ENCODE measurements at places on chromosomes 5 and 9. TPM values are rescaled to one million over a fixed set of nuclear protein-coding genes. Genes with fewer than 3 reads are reported as not detected.

OTULINL gene
- total RNA-seq: 26.6 TPM

HTR4 gene
- total RNA-seq: not detected

CCL21 gene
- total RNA-seq: not detected

C9orf78 gene
- 74.7 TPM for total RNA-seq

PCDHGA11 gene
- total RNA-seq: 0.32 TPM

LURAP1L gene
- not detected for total RNA-seq

MAPK9 gene
- total RNA-seq: 41.6 TPM

CDKN2B gene
- 9.2 TPM for total RNA-seq

SPATA9 gene
- total RNA-seq: not detected

FAM219A gene
- total RNA-seq: 19.0 TPM

C5orf58 gene
- not detected for total RNA-seq

LHX6 gene
- not detected for total RNA-seq

C1QTNF3 gene
- 3.9 TPM for total RNA-seq

AK3 gene
- 27.7 TPM for total RNA-seq

C8G gene
- 4.2 TPM for total RNA-seq

PHPT1 gene
- 161 TPM for total RNA-seq

GTF3C4 gene
- total RNA-seq: 16.1 TPM

PITX1 gene
- 0.51 TPM for total RNA-seq

TMC1 gene
- total RNA-seq: 0.27 TPM

DTWD2 gene
- 2.2 TPM for total RNA-seq

OR13F1 gene
- total RNA-seq: not detected

C5orf52 gene
- total RNA-seq: not detected

FAM78A gene
- 105 TPM for total RNA-seq

THG1L gene
- 13.2 TPM for total RNA-seq

EDIL3 gene
- total RNA-seq: not detected

RXFP3 gene
- total RNA-seq: not detected

SPAG8 gene
- total RNA-seq: 0.96 TPM

GRIN1 gene
- total RNA-seq: 0.15 TPM

RNF180 gene
- total RNA-seq: not detected

DEPDC1B gene
- total RNA-seq: 28.9 TPM

CD72 gene
- 7.6 TPM for total RNA-seq

PCDHA5 gene
- total RNA-seq: not detected

IFNB1 gene
- total RNA-seq: not detected

BAAT gene
- total RNA-seq: not detected

ZBED3 gene
- 0.29 TPM for total RNA-seq

TRIM7 gene
- 0.56 TPM for total RNA-seq

CBY3 gene
- not detected for total RNA-seq

PCDHGB1 gene
- 0.17 TPM for total RNA-seq

IRX2 gene
- total RNA-seq: not detected

PLAC8L1 gene
- total RNA-seq: 0.96 TPM

CARD9 gene
- 1.6 TPM for total RNA-seq

PCDHAC2 gene
- total RNA-seq: not detected

PCDHGB7 gene
- 0.07 TPM for total RNA-seq

OR1J2 gene
- total RNA-seq: not detected

TAF7 gene
- total RNA-seq: 61.0 TPM

PCDH1 gene
- total RNA-seq: not detected

ATP10B gene
- total RNA-seq: not detected

AHRR gene
- 20.0 TPM for total RNA-seq

PTPN3 gene
- total RNA-seq: 2.8 TPM

MCIDAS gene
- total RNA-seq: not detected
